IPS-NIHi11 (cell line): ENCODE measurements at places on chromosomes 11 and 22.
A peak's percentile ranks its signal among the peaks of the same experiment; 100 is the strongest.

- no peak for DNase-seq
Observed at GRCh38 chr22:49240016-49240380, 587.7 kb downstream of the BRD1 start.

- peak; percentile 10 for DNase-seq
Observed at GRCh38 chr11:1219446-1219833, 3.4 kb upstream of the MUC5B start.

DNA sequence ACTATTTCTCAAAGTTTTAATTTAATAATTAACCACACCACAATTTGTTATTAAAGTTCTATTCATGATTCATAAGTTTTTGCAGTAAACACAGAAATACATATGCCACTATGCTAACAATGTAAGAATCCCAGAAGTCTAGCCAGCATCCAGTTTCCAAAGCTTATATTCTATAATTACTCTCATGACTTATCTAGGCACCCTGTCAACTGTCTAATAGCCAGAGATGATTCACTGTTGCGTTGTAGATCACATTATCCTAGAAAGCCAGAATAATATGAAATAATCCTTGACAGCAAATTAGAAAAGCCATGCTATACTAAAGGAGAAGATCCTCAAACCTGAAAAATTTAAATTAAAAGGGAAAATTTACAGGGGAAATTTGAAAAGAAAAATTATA lies 141.0 kb downstream of the SOX6 start:
- no peak for DNase-seq

DNA sequence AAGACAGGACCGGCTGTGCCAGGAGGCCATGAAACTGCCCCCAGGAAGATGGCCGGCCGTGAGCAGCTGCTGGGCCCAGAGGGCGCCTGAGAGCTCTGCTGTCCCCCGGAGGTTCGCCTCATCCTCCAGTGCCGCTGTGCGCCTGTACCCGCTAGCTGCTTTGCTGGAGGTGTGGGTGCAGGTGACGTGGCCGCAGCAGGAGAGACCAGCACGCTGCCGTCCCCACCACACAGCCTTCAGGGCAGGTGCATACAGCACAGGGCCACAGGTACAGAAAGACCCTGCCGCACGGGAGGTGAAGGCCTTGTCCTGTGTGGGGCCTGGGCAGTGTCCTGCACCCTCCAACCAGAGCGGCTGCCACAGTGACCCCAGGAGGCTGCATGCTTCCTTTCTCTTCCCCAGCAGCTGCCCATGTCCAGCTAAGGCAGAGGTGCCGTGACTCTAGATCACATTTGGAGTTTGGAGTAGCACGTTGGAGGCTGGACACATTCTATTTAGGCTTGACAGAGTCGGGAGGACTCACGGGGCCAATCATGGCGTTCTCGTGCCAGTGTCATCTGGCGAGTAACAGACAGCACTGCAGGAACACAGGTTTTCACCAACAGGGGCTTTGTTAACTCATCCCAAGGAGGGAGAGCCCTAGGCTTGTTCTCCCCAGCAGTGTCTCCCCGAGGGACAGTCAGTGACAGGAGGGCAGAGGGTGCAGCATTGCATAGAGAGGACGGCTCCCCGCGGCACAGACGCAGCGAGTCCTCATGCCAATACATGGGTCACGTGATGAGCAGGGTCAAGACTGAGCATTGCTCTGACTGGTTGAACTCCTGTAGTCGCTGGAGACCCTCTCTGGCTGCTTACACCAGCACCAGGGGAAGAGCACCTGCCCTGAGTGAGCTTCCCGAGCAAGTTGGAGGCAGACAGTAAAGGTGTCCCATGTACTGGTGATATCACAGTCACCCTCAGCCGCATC lies 18.7 kb upstream of the PANX2 start:
- peak; percentile 64 for DNase-seq

- DNase-seq, result no peak
Observed at GRCh38 chr11:45385844-45386243, 99.7 kb upstream of the SYT13 start.

GRCh38 chr11:15157181-15157580 lies 42.5 kb downstream of the INSC start:
- DNase-seq, result no peak

DNA sequence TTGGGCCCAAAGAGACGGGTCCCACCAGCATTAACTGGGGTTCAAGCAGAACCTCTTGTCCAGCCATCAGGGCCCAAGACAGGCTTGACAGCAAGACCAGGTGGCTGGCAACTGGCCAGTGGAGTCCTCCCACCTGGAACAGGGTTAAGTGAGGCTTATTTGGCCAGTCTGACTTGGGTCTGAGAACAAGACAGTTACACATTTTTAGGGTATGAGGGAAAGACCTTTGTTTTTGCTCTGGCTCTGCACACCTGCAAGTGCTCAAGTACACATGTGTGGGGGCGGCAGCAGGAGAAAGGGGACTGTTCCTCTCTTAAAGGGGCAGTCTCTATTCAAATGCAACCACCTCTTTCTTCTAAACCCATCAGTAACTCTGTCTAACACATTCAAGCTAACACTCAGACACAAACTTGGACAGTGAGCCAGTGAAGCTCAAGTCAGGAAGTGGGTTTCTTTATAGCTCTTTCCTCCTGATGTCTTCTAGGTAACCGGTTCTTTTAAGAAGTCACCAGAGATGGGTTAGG lies 116.2 kb downstream of the ETS1 start:
- DNase-seq, result no peak

- DNase-seq, result no peak
Observed at GRCh38 chr11:5694642-5695041, 5.1 kb downstream of the TRIM22 start.

- DNase-seq, result no peak
Observed at GRCh38 chr11:23123753-23124152, 263.5 kb upstream of the CCDC179 start.

DNA sequence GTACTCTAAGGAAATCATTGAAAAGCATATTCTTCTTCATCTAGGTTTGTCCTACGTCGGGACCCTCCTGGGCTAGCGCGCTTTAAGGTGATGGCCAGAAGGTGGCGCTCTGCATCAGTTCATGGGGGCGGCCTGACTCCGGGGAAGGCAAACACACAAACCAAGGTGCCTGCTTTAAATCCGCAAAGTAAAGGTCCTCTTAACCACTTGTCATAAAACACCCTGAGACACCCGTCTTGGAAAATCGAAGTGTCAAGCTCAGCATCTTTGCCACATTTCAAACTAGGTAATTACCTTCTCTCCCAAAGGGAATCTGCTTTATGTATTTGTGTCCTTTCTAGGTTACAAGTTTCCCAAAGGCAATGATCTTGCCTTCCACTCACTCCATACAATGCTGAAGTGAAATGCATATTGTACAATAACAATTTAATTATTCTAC lies 33.9 kb downstream of the LMO2 start:
- DNase-seq, result peak; percentile 76

DNA sequence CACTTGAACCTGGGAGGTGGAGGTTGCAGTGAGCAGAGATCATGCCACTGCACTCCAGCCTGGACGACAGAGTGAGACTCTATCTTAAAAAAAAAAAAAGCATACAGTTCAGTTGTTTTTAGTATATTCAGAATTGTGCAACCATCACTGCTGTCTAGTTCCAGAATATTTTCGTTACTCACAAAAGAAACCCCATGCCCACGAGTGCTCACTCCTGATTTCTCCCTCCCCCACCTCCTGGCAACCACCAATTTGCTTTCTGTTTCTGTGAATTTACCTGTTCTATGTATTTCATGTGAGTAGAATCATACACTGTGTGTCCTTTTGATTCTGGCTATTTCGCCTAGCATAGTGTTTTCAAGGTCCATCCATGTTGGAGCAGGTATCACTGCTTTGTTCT lies 24.8 kb downstream of the PTPRJ start:
- DNase-seq, result no peak
